ENCODE measurements at places on chromosomes 16 and 17.
A peak's percentile ranks its signal among the peaks of the same experiment; 100 is the strongest.

- no peak for DNase-seq
Observed at GRCh38 chr16:73015612-73016487, 32.1 kb downstream of the ZFHX3 start.

DNA sequence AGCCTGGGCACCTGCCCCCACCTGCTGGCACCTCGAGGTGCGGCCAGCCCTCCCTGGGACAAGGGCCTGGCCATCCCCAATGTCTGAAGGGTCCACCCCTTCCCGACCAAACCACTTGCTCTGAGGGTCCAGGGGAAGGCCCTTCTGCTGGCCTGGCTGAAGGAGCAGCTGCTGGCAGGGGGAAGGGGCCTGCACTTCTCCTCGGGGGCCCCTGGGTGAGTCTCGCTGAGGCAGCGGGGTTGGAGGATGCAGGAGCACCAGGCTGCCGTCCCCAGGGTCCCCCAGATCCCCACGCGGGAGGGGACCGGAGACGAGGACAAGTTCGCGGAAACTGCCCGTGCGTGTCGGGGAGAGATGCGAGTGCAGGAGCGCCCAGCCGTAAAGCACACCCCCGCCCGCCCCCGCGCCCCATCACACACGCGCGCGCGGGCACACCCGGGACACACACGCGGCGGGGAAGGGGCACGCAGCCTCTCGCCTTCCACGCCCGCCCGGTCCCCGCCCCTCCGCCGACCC, 725 bp upstream of the CACNA1H start:
- no peak for DNase-seq

DNA sequence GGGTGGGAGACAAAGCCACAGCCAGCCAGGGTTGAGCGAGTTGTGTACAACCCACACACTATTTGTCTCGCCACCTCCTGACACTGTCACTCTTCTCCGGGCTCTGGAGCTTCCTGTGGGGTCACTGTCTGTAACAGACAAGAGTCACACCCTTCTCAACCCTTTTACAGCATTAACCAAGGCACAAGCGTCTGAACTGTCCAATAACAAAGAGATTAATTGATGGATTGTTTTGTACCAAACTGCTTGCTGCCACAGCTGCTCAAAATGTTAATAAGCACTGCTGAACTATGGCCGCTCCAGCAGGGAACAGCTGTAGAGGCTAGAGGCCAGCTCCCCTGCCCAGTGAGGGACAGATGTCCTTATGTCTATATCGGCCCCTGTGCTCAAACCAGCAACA, 25.2 kb upstream of the HYDIN start:
- DNase-seq, result peak; percentile 67

- no peak for DNase-seq
Observed at GRCh38 chr17:78774453-78774852, 7.6 kb downstream of the CYTH1 start.

GRCh38 chr16:62225675-62226074, 189.4 kb upstream of the CDH8 start:
- DNase-seq, result peak; percentile 60

- DNase-seq, result no peak
Observed at GRCh38 chr16:57970970-57971369, at the start of gene CNGB1. Gene CNGB1 (minus strand): TSS chr16:57971128. CDS start chr16:57967286, 3,842 bp downstream.

- DNase-seq, result no peak
Observed at GRCh38 chr16:57938936-57939871, 31.7 kb downstream of the CNGB1 start.

DNA sequence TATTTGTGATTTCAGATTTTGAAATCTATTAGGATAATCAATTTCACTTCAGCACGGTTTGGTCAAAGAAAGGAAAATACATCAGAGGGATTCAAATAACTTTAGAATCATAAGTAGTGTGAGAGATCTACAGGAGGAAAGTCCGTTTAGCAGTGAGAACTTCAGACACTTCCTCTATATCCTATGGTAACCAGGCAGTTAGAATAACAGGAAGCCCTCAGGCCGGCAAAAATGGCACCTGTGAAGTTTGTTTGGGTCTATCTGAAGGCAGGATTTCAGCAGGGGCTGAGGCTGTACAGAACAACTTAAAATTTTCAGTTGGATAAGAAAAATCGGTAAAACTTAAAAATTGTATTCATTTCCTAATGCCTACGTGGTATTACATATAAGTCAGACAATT, 24.9 kb downstream of the KCNJ16 start:
- no peak for DNase-seq

GRCh38 chr17:5897275-5897911, 172.8 kb upstream of the WSCD1 start:
- DNase-seq, result peak; percentile 38

GRCh38 chr16:47979164-47979520, 176.7 kb downstream of the ABCC12 start:
- DNase-seq, result no peak

- DNase-seq, result peak; percentile 19
Observed at GRCh38 chr17:32609085-32609484, 122.3 kb downstream of the CDK5R1 start.

Measured in NCI-H146 (cell line).